ENCODE measurements at places on chromosomes 5 and 9.

- DNase-seq = no peak
Measured at GRCh38 chr5:164868761-164869160, 1363.3 kb downstream of the MAT2B start.

DNA sequence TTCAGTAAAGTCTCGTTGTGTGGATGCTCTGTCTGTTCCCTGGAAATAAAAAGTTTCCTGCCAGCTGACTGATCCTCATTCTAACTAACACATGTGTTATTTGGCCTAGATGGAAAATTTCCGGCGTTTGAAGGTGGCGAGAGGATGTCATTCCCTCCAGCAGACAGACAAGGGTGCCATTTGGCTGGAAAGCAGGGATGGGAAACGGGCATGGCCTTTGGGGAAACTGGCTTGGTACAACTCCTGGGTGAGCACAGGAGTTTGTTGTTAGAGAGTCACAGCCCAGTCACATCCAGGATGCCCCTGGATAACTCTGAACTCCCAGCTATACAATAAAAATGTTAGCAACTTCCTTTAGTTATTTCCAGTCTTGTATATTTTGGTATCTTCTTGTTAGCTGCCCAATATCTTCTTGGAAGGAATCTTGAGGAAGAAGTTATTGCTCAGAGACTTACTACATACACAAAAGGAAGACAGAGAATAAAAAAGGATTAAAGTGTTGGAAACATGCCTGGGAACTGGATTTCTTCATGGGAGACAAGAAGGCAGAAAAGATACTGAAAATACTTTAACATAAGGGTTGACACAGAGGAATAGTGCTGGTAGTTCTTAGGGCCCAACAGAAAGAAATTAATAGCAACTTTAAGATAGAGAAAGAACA is 41.9 kb downstream of the TEK start:
- no peak for DNase-seq

DNA sequence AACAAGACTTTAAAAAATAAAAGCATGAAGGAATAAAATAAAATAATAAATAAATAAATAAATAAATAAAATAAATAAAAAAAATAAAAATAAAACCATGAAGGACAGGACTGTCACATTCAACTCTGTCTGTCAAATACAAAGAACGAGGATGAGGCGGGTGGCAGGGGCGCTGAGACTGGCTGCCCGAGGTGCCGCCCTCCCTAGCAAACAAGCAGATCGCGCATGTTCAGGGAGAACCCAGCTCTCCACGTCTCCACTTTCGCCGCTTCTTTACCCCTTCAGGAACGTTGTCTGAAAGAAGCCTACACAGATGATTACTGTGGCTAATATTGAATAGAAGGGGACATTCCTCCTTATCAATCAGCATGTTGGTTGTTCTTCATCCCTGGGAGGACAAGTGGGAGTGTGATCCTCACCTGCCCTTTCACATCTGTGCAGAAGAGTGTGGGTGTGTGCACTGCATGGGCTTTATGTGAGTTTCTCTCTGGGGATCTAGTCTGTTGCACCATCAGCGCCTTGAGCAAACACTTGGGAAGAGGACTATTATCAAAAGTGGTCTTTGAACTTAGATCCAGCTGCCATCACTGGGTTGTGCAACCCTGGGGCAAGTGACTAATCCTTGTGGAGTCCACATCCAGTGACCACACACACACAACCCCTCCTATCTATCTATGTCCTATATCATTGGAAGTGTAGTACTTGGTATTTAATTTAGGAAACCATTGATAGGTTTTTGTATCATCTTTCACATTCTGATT is 399.2 kb downstream of the IRX2 start:
- DNase-seq = no peak

- DNase-seq = no peak
Measured at GRCh38 chr5:151493665-151494064, 46.3 kb downstream of the SLC36A1 start.

GRCh38 chr5:121121786-121122185 is 657.7 kb downstream of the PRR16 start:
- no peak for DNase-seq

- DNase-seq = peak; percentile 47
Measured at GRCh38 chr5:142109331-142110045, 909 bp downstream of the NDFIP1 start.

DNA sequence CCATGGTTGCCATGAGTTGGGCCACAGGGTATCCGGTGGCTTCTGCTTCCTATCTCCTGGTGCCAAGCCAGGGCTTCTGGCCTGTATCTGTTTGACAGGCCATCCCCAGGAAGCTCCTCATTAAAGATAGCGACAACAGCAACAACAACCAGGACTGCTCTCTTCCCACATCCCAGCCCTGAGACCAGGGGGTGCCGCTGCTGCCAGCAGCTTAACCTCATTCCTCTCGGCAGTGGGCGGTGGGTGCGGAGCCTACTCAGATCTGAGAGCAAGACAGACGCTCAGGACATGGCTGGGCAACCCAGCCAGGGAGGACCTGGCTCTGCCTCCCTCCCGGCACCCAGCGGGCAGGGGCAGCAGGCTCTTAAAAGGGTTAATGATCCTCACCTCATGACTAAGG is 98.3 kb downstream of the PSD2 start:
- no peak for DNase-seq

DNA sequence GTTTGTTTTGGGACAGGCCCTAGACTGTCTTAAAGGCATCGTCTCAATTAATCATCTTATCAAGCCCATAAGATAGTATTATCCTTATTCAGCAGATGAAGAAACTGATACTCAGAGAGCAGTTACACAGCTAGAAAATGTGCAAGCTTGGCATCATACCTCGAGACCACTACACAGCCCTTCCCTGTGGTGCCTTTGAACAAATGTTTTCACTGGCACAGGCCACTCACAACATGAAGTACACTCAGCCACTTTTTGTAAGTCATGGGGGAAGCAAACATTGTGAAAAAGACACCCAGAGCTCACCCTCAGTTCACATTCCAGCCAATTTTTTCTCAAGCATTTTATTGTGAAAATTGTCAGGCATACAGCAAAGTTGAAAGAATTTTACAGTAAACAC is 122.5 kb downstream of the WDR41 start:
- DNase-seq = no peak

GRCh38 chr9:131803758-131804411 is 64.0 kb upstream of the RAPGEF1 start:
- DNase-seq = no peak

- no peak for DNase-seq
Measured at GRCh38 chr9:36100532-36100931, 36.0 kb upstream of the GLIPR2 start.

DNA sequence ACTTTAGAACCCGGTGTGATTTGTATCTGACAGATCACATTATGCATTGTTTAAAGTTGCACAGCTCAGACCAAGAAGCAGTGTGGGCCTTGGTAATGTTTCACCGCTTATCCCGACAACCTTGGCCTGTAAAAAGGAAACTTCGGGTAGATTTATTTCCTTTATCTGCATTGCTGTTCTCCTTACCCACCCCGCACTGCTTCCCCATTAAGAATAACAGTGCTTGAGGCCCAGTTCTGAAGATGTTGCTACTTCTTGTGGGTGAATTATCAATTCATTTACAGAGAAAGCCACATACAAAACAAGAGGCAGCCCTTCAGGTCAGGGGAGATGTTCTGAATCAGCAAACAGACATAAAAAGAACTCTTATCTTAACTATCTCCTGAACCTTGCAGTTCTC is 8.4 kb downstream of the SMARCA2 start:
- DNase-seq = no peak

DNA sequence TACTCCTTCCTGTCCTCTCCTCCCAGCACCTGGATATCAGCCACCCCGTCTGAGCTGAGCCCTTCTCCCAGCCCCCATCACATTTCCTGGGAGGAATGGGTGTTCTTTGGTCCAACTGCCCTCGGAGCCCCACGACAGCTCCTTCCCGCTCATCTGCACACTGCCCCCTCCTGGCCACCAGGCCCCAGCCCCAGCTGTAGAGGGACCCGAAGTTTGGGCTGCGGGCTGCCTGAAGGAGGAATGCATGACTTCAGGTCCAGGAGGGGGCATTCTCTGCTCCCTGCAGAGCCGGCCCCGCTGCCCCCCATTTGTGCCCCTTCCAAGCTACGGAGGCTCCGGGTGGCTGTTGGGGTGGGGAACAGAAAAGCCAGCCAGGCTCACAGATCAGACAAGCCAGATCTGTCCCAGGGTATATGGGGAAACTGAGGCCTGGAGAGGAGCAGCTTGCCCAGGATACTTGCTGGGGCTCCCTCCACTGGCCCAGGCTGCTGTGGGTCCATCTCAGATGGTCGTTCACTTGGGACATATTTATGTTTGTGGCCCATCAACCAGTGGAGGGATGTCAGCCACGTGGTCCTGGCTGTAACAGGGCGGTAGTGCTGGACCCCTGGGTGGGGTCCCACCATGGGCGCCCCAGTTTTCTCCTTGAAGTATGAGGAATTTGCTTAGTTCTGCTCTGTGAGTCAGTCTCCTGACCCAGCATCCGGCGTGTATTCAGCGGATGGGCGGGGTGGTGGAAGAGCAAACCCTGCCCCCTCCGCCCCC is 33.1 kb downstream of the DAB2IP start:
- DNase-seq = no peak

GRCh38 chr5:56211298-56211865 is 21.7 kb downstream of the ANKRD55 start:
- no peak for DNase-seq

DNA sequence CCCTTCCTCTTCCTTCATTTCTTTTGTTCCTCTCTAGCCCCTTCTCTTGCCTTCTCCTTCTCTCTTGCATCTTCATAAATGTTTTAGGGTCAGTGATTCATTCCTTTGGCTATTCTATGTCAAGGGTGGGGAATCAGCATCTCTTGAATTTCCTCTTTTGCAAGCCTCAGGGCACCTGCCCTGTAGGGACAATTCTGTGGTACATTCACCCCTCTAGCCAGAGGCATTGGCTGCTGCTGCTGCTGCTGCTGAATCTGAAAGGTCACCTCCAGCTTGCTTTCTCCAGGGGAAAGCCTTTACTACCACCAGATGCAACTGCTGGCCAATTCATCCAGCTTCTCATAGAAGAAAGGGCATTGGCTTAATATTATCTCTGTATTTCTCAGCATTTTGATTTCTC is 87.3 kb downstream of the INSYN2B start:
- no peak for DNase-seq

GRCh38 chr5:80275347-80275746 is 19.5 kb upstream of the SERINC5 start:
- DNase-seq = no peak

DNA sequence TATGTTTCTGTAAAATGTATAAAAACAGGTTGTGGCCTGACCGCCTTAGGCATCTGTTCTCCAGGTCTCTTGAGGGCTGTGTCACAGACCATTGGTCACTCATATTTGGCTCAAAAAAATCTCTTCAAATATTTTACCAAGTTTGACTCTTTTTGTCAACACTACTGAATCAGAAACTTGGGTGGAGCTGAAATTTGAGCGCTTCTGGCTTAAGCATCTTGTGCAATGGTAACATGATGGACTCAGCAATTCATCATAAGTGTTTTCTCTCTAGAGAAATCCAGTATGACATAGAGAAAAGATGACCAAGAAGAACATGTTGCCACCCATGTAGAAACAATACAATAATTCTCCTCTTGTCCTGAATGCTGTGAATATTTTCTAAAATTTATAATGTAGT is 387.9 kb downstream of the MAT2B start:
- no peak for DNase-seq

- DNase-seq = no peak
Measured at GRCh38 chr5:131786900-131787692, 9.7 kb downstream of the FNIP1 start.

DNA sequence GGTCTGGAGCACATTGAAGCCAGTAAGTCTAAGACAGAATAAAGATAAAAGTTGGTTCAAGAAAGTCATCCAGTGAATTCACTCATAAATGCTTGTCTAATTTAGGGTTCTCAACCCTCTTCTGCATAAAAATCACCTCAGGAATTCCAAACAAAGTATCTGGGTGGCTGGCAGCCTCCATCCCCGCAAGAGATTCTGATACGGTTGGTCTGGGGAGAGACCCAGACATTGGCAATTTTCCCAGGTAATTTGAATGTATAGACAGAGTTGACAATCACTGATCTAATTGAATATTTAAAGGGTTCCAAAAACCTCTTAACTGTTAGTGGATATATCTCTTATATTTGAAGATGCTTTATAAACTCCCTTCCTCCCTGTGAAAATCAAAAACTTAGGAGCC is 14.9 kb downstream of the ADAMTSL1 start:
- no peak for DNase-seq

GRCh38 chr9:91279296-91280204 is 82.2 kb downstream of the AUH start:
- DNase-seq = no peak

- DNase-seq = no peak
Measured at GRCh38 chr5:19189176-19189575, 798.8 kb downstream of the CDH18 start.

GRCh38 chr9:23322392-23322791 is 503.6 kb downstream of the ELAVL2 start:
- DNase-seq = no peak

GRCh38 chr5:172600571-172600970 is 40.5 kb upstream of the NEURL1B start:
- no peak for DNase-seq

GRCh38 chr9:109986521-109986991 is 206.6 kb downstream of the PALM2AKAP2 start:
- no peak for DNase-seq

DNA sequence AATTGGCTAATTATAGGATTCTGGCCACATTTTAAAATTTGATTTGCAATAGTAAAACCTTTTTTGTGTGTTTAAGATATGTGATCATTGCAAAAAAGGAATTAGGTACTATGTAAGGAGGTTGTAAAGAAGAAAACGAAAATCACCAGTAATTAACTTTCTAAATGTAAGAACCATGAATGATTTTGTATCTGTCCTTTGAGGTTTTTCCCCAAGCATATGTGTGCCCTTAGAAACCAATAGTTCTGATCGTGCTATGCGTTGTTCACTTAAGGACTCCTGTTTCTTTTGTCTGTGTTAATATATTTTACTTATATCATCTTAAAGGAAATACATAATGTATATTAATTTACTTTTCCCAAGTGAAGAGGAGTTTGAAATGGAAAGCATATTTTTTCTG is 410.2 kb downstream of the PSAT1 start:
- DNase-seq = no peak

- no peak for DNase-seq
Measured at GRCh38 chr5:72509401-72509800, 2.2 kb upstream of the ZNF366 start.

DNA sequence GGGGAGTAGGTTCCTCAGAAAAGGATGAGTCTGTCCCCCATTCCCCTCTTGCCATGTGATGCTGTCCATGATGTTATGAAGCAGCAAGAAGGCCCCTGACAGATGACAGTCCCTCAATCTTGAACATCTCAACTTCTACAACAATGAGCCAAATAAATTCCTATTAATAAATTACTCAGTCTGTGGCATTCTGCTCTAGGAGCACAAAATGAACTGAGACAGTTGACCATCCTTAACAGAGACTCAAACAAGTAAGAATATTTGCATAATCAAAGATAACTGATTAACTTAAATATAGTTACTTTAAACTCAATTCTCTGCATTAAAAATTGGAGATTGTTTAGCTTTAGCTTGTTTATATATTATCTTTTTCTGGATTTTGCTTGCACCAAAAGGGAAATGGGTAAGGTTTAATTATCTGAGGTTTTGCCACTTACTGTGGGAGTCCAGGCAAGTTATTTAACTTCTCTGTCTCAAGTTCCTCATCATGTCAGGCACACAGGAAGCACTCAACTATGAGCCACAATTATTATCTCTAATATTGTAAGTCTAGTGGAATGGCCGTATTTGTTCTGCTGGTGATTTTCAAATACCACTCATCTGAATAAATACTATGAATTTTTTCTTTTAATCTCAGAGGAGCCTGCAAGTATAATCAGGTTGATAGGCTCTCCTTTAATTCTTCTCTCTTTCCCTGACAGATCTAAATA is 162.9 kb downstream of the TSSK1B start:
- no peak for DNase-seq
